ENCODE measurements at places on chromosomes 7 and 10.

- DNase-seq: peak; percentile 37
Observed at GRCh38 chr10:97771055-97771891, 526 bp downstream of the SFRP5 start.

- DNase-seq: peak; percentile 73
Observed at GRCh38 chr7:66930341-66930740, 9.3 kb downstream of the TMEM248 start.

- DNase-seq: no peak
Observed at GRCh38 chr10:71015674-71016073, 127.3 kb upstream of the PCBD1 start.

DNA sequence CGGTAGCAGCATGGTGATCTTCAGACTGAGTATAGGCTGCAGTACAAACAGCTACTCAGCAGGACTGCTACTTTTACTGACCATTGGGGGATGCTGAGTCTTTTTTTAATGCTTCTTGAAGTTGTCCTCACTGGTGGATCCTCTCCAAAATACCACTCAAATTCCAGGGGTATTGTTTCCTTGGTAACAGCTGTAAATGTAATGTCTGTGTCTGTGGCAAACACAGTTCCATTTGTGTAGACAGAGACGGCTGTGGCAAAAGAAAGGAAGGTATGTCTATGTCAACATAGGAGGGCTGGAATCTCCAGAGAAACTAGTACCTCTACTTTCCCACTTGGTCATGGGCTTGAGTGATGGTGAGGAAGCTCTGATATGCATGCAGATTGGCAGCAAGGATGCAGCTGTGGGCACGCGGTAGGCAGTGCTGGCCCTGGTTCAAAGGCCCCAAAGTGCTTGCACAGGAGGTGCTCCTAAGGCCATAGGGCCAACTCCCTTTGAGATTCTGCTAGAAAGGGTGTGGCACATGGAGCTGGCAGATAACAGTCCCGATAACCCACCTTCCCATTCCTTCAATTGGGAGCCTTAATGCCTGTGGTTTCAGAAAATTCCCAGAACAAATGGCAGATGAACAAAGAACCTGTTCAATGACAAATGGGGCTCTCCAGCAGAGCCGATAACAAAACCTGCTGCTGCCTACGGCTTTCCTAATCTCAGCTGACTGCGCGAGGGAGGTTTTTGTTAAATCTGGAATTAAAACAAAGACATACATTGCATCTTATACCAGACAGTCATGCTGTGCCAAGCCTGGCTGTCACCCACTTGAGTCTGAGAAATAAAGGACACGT is 43.0 kb downstream of the PKD1L1 start:
- DNase-seq: no peak

DNA sequence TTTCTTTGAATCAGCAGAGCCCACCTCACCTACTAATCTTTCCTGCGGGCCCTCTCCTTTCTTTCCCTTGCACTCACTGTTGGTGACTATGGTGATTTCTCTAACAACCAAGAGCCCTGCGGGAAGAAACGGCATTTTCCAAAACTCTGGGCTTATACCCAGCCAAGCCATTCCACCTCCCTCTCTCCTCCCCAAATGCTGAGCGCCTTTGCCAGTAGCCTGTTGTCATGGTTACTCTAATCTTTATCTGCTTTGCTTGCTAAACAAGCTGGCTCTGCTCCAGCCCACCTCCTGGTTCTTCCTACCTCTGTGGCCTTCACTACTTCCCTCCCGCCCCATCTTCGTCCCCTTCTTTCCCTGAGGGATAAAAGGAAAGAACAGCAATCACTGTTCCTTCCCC is 86.7 kb downstream of the DGKI start:
- no peak for DNase-seq

DNA sequence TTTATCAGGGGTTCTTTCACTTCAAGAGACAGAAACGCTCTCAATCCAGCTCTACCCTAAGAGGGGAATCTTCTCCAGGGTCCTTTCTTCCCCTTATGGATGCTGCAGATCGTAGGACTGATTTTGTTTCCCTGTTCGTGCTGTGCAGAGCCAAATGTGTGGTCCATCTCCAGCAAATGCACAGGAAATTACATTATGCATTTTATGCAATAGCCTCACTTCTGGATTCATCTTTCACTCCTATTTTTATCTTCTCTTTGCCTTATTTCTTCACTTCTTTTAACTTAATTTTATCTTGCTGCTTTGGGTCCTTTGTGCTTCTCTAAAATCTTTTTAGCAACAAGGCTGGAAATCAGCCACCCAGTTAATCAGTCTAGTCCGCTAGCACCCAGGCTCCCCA is 184.5 kb upstream of the INHBA start:
- no peak for DNase-seq
